ENCODE measurements at places on chromosomes 13 and 19. TPM values are rescaled to one million over a fixed set of nuclear protein-coding genes. Genes with fewer than 3 reads are reported as not detected.

MAMSTR gene
- 3.5 TPM for total RNA-seq

DNA sequence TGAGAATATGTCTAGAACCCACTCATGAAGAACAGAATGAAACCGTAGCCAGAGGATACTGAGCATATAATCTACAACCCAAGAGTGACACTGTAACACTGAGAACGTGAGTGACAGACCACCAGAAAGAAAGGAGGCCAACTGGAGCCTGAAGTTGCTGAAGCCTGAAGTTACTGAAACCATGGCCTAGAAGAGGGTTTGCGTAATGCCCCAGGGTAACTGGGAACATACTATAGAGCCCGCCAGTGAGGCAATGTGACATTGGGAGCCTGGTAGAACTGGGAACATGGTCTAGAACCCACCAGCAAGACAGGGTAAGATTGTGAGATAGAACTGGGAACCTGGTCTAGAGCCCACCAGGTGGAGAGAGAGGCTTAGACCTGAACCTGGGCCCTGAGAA lies 15.5 kb upstream of the TNFSF14 start:
- no peak for DNase-seq

CEACAM7 gene
- not detected for total RNA-seq

GRCh38 chr13:68078469-68078868 lies 848.3 kb upstream of the PCDH9 start:
- DNase-seq: no peak

DNA sequence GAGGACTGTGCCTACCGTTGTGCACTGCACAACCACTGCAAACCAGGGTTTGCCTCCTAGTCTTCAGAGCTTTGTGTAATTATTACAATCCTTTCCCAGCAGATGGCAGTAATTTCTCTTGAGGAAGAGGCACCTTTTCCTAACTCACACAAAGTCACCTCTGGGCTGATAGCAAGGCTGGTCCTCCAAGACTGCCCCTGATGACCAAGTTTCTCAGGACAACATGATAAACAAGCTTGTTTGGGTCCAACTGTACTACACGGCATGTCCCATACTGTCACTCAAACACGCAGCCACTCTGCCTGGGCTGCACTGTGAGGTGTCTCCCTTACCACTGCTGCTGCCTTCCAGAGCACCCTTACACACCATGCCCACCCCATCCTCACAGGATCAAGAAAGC lies 39.3 kb downstream of the RFXAP start:
- DNase-seq: peak; percentile 68

CRLF1 gene
- total RNA-seq: 4.4 TPM

GRCh38 chr19:54312436-54313377 lies at the start of gene LILRA5:
Gene LILRA5 (minus strand): TSS chr19:54313166. CDS start chr19:54313019, 147 bp downstream.
- no peak for DNase-seq

- peak; percentile 53 for DNase-seq
Observed at GRCh38 chr19:17863520-17864182, 3.9 kb downstream of the RPL18A start.

BLVRB gene
- 25.8 TPM for total RNA-seq

Data from endodermal cell (in vitro differentiated cells).